ENCODE measurements at places on chromosomes 6 and 20.
A peak's percentile ranks its signal among the peaks of the same experiment; 100 is the strongest.

DNA sequence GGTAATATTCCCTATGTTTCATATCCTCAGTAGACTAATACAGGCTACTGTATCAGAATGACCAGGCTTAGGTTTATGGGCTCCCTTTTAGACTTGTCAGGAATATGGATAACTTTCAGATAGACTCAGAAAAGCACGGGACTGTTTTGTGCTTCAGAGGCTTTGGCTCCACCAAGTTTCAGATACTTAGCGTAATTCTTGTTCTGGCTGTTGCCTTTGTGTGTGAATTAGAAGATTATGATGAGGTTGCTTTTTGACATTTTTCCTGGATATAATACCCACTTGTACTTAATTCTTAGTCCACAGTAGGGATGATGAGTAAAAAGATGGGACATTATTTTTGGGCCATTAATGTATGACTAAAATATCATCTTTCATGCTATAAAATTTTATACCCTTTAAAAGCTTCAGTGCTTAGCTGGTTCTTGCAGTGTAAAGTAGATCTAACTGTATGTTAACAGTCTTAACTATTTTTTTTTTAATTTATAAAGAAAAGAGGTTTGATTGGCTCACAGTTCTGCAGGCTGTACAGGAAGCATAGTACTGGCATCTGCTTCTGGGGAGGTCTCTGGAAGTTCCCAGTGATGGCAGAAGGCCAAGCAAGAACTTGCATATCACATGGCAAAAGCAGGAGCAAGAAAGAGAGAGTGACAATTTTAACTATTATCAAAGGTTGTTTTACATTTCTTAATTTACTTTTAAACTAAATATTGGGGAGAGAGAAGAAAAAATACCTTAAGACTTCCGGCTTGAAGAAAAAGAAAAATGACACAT, 120.7 kb downstream of the ZFAND3 start:
- peak; percentile 5 for DNase-seq

- no peak for DNase-seq
These were observed 4.6 kb downstream of the GOPC start for GRCh38 chr6:117597755-117598154.

GRCh38 chr6:28282926-28283325, 1.6 kb downstream of the PGBD1 start:
- DNase-seq = no peak

DNA sequence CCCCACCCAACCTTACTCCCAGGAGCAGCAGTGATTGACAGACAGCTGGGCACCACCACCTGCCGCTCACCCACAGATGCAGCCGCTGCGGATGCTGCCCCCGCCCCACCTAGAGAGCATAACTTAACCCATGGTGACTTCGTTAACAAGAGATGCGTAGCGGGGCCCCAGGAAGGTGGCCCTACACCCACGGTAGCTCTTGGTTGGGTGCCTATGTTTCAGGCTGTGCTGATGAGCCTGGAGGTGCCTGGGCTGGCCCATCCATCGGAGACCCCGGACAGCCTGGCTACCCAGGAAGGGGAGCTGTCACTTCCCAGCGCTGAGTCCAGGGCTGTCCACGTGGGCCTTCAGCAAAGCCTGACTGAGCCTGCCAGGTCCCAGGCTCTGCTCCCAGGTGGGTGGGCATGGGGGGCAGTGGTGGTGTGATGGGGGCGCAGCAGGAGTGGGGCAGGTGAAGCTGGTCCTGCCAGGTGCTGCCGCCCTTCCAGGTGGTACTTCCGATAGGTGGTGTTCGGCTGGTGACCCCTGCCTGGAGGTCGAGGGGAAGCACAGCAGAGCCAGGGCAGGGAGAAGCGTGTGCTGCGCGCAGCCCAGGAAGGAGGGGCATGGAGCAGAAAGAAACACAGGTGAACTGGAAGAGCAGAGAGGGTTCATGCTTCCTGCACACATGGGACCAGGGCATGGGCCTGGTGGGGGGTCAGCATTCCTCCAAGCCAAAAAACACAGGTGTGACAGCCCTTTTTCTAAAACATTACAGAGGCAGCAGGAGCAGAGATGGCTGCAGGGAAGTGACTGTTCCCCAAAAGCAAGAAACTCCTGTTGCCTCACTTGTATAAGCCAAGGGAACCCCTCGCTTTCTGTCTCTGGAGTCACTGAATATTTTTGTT, 56.9 kb downstream of the SYNJ2 start:
- no peak for DNase-seq

DNA sequence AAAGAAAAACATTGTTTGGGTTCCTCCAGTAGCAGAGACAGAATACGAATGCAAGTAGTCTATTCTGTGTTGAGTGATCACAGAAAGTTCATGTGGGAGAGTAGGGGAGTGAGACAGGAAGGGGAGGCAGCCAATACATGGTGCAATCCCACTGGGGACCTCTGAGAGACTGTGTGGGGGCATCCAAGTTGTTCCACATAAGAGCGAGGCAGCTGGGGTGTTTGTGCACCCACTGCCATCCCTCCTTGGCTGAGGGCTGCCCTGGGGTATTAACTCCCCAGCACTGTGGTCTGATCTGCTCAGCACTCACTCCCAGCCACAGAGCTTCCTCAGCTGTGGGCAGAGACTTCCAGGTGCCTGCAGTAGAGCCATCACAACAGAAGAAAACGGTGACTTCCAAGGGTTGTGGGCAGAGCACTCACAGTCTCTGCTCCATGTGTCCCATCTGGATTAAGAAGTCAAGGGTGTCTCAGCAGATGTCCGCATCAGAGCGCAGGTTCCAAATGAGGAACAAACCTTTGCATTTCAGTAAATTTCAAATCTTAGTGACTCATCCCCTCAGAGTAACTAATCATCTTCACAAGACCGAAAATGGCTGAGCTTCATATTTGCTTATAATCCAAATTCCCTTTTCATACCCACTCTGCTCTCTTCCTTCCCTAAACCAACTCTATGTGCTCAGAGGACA, 101.9 kb upstream of the NAA20 start:
- no peak for DNase-seq

GRCh38 chr20:13341737-13342393, 120.8 kb downstream of the ISM1 start:
- no peak for DNase-seq

- no peak for DNase-seq
These were observed 205.6 kb upstream of the GGTLC1 start for GRCh38 chr20:24194143-24194542.

DNA sequence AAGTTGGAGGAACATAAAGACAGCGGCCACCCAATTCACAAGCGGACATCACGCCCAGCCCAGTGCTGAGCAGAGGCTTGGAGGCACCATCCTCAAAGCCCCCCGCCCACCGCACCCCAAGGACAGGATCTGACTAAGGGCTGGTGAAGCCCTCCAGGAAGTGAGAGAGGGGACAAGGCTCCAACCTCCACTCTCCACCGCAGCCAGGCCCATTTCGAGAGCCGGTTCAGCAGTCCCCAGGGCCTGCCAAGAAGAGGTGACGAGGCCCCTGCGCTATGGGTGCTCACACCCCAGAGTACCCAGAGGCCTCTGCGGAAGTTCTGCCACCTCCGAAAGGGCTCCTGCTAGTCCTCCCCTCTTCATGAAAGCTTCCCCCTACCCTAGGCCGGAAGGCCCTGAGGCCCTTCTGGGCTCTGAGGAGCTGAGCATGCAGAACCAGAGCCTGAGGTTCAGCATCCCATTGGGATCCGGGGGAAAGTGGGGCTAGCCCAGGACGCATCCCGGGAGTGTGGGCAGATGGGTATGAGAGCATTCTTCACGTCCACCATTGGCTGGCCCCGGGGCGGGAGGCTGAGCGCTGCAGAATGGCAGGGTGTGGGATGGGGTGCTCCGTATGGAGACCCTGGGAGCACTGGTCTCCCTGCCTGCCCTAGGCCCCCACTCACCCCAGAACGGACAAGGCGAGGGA, 2.5 kb downstream of the GRM4 start:
- DNase-seq = no peak

DNA sequence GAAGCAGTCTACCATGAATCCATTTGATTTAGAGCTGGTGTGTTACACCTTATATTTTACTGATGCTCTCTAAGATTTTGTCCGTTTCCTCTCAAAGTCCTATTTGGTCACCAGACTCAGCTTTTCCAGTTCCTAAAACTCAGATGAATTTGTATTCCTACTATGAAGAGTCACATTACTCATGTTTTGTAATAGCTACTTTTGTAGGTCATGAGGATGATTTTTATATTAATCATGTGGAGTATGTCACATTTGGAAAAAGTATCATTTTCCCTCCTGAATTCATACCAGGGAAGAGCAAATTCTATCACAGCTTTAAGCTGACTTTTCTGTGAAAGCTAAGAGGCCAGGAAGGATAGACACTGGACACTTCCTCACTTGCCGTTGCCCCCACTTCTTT, 140.6 kb upstream of the SCGN start:
- no peak for DNase-seq

DNA sequence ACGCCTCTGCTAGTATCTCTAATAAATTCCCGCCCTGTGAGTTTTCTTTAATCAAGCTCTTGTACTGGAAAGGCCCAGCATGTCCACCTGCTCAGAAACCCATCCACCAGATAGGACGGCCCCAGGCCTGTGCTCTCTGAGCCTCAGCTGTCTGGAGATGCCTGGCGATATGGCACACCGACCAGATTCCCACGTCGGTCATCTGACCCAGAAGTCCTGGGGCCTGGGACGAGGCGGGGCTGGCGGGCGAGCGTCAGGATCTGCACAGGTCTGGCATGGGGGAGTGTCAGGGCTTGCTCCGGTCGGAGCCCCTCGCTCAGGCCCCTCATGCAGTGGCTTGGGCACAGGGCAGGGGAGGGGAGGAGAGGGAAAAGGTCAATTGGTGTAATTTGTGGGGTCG, 10.2 kb downstream of the RNASET2 start:
- DNase-seq = no peak

DNA sequence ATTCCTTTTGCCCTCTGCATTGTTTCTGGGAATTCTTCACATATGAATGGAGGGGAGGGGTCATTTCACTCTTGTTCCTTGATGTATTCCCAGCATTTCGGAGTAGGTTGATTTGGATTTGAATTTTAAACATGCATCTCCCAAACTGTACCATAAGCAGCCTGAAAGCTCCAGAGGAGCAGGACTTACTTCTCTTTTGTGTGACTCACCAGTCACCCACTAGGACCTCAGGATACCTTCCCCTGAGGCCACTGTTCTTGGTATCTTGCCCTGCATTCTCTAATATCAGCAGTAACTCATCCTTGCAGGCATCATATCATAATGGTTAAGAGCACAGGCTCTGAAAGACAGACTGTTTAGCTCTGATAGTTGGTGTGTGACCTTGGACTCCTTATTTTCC, 703 bp downstream of the MRPL2 start:
- DNase-seq = no peak

- no peak for DNase-seq
These were observed 1310.5 kb upstream of the CITED2 start for GRCh38 chr6:140684776-140685550.

Measured in HT1080 (cell line).